ENCODE measurements at places on chromosomes 6 and 20.

DNA sequence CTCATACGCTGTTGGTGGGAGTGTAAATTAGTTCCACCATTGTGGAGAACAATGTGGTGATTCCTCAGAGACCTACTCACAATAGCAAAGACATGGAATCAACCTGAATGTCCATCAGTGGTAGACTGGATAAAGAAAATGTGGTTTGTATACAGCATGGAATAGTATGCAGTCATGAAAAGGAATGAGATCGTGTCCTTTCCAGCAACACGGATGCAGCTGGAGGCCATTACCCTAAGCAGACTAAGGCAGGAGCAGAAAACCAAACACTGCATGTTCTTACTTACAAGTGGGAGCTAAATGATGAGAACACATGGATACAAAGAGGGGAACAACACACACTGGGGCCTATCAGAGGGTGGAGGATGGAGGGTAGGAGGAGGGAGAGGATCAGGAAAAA is 54.6 kb downstream of the SYNJ2 start:
- DNase-seq, result no peak

GRCh38 chr6:122692175-122692598 is 82.0 kb downstream of the PKIB start:
- no peak for DNase-seq

DNA sequence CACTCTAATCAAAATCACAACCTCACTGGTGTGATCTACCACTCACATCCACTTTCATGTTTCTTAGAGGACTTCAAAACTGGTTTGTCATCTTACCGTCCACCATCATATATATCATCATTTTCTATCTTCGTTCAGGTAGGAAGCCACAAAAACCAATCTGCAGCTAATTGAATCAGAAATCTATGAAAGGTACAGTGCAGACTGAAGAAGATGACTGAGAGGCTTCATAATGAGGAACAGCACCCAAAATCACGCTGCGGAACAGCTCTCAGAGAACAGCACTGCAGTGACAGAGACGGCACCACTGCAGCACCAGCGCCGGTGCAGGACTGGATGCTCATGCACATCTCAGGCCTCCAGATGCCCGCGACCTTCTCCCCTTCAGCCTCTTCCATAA is 13.0 kb downstream of the GMDS start:
- no peak for DNase-seq

- DNase-seq, result no peak
Observed at GRCh38 chr6:139577763-139578604, 203.5 kb upstream of the CITED2 start.

- no peak for DNase-seq
Observed at GRCh38 chr6:135358985-135359384, 138.6 kb downstream of the AHI1 start.

DNA sequence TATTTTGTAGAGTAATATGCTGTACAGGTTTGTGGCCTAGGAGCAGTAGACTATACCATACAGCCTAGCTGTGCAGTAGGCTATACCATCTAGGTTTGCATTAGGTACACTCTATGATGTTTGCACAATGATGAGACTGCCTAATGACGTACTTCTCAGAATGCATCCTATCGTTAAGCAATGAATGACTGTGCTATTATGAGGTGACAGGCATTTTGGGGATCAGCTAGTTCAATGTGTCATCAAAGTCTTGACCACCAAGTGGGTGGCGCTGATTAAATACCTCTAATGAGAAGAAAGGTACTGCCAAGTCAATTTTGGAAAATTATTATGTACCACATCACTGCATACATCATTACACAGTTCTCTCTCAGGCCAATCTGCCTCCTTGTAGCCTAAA is 190.2 kb downstream of the BACH2 start:
- no peak for DNase-seq

DNA sequence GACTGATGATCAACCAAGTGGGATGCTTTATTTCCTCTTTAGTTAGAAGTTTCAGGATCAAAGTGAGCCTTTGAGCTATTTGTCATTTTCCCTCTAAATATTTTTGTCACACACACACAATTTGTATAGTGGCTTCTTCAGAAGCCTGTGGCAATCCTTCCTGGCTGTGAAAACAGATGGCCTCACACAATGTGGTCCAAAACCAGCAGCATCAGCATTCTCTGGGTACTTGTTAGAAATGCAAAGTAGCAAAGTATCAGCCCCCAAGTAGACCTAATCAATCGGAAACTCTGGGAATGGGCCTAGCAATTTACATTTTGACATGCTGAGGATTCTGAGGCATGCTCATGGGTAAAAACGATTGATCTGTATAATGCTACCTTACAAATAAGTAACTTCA is 115.9 kb downstream of the PAX1 start:
- DNase-seq, result no peak

DNA sequence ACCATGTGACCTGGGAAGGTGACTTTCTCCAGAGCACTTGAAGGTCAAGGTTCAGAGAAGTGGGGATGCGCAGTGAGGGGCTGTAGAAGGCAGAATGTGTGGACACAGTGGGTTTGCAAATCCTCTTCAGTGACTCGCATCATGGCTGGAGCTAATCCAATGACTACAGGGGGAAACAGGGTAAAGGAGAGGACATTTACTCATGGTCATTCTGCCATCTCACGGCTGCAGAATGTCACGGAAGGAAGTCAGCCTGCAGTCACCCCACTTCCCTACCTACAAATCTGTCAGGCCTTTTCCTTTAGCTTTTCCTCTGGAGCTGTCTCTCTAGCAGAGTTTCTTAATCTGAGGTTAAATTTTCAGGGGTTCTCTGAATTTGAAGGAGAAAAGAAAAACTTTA is 337.6 kb downstream of the CDC5L start:
- DNase-seq, result no peak

GRCh38 chr20:40639132-40639531 is 49.9 kb downstream of the MAFB start:
- DNase-seq, result no peak

- no peak for DNase-seq
Observed at GRCh38 chr6:100022847-100023246, 28.8 kb upstream of the MCHR2 start.

DNA sequence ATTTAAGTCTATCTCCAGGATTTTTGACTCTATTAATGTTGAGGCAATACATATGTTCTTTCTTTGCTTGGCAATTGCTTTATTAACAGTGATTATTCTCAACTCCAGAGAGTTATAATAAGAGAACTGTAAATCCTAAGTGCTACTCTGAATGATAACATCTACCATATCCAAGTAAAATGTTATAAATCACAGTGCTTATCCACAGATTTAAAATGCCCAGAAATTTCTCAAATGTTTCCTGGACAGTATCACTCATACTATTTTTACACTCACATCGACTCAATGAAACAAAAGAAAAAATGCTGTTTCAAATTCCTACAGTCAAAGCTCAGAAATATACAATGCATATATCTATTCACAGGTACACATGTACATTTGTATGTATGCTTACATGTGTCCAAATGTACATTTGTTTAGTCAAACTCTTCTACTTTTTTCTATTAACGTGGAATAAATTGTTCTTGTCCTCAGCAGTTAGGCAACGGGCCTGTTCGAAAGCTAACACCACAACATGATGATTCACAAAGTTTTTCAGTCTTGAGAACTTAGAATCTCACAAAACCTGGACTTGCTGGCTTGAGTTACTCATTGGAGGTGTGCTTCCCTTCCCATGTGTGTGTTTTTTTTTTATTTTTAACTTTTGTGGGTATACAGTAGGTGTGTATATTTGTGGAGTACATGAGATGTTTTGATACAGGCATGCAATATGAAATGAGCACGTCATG is 193.0 kb downstream of the GJA10 start:
- no peak for DNase-seq

GRCh38 chr6:2980465-2980855 is 9.1 kb upstream of the SERPINB6 start:
- DNase-seq, result no peak

DNA sequence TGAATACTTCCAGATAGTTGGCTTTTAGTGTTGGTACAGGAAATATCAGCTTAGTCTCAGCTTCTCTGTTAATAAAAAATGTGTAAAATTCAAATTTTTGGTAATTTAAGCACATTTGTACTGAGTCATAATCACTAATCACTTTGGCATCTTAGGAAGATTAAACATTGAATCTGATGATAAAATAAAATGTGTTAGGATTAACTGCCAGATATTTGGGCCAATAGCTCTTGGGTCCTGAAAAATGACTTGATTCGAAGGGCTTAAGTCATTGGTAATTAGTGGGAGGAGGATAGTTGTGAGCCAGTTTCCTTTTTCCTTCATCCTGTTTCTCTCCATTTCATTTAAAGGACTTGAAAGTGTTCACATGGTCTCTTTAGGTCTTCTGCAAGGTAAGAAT is 426.1 kb downstream of the RFPL4B start:
- no peak for DNase-seq

- DNase-seq, result no peak
Observed at GRCh38 chr6:137767911-137768690, 99.0 kb upstream of the TNFAIP3 start.

GRCh38 chr6:135922746-135923145 is 71.2 kb downstream of the PDE7B start:
- no peak for DNase-seq

- no peak for DNase-seq
Observed at GRCh38 chr6:148085631-148086331, 256.9 kb upstream of the SASH1 start.

DNA sequence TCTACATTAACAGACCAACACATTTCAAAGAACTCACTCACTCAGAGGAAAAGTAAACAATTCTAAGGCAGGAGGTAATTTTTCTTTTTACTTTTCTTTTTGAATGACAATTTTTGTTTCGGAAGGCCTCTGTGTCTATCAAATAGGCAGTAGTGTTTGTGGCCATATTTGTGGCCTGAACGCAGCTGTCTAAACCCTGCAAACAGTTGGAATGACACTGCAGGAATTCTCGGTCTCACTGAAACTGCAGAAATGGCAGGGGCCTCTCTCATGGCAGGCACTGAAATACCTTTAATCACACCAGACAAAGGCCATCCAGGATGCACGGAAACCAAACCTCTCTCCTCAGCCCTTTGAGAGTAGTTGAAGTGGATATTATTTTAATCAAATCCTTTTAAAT is 30.4 kb downstream of the FYN start:
- DNase-seq, result no peak

DNA sequence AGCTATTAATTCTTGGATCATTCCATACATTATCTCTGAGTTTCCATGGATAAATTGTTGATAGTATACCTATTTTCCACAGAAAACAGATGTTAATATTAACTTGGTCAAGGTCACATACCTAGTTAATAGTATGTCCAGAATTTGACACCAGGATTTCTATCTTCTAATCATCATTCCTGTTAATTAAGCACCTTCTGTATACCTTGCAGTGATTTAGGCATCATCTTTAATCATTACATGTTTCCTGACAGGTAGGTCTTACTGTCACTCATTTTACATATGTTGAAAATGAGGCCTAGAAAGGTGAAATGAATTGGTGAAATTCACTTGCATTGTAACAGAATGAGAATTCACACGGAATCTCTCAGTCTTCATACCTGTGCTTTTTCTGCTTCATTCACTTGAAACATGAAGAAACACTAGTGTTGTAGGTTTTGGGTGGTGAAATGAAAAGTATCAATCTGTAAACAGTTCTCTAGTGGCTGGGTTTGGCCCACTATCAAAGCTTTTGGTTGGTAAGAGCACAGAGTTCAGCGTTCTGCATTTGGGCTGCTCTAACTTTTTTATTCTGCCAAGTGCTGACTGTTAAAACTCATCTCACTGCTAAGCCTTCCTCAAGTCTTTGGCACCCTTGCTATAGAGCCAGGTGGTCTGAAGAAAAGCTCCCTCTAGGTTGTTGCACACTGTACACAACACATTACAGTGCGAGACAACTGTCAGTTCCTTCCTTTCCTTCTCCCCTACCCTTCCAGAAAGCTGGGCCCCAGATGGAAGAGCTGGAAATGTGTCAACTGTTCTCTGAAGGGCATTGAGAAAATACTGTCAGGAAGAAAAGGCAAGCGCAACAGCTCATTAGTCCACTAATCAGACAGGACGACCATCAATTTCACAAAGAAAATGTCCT is 57.8 kb upstream of the C20orf144 start:
- no peak for DNase-seq

DNA sequence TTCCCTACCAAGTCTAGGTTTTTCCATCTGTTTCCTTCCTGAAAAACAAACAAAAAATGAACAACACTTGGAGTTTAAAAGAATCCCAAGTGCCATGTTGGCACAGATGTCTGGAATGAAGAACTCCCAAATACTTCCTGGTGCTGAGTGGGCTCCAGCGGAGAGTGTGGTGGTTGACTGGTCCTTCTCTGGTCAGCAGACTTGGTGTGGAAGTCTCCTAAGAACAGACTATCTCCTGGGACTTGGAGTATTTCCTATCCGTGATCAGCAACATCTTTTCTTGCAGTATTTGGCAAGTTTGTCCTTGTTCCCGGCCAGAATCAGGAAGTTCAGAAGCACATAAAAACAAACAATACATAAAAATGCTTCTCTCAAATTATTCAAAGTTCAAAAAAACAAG is 154.1 kb downstream of the MTFR2 start:
- no peak for DNase-seq

GRCh38 chr6:33727932-33728331 is 16.4 kb upstream of the UQCC2 start:
- DNase-seq, result no peak

GRCh38 chr6:151111670-151112069 is 128.1 kb upstream of the AKAP12 start:
- no peak for DNase-seq

- no peak for DNase-seq
Observed at GRCh38 chr6:12943549-12943948, 227.0 kb downstream of the PHACTR1 start.

- DNase-seq, result no peak
Observed at GRCh38 chr6:164531736-164532135, 777.7 kb downstream of the C6orf118 start.

GRCh38 chr6:79538106-79538971 is 1.1 kb upstream of the LCA5 start:
- peak; percentile 23 for DNase-seq

DNA sequence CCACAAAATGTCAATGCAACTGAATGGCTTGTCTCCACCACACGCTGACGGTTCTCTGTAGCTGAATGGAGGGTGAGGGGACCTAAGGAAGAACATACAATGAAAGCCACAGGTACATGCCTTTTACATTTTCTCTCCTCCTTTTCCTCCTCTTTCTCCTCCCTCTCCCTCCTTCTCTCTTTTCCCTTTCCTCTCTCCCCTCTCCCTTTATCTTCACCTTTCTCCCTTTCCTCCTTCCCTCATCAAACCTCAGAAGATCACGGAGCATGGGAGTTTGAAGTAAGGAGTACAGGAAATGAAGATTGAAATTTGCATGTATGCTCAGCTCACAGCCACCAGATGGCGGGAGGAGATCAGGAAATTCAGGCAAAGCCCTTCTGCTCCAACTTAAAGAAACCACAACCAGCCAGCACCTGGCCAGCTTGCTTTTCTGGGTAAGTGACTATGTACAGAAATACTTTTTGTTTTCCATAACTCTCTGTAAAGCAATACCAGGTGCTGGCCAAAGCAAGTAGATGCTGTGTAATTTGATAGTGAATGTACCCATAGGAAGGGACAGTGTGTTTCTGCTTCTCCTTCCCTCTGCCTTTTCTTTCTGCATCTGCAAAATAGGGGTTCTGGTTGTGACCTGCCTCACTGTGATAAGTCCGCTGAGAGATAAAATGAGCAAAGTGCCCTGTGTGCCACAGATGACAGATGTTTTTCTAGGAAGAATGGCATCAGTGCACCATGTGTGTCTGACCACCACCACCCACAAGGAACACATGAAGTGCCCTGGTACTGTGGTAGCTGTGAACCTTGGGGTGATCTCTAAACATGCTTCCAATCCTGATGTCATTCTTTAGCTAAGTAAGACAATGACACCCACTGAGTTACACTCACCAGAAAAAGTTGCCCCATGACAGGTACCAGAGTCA is 18.6 kb upstream of the FOXO3 start:
- peak; percentile 79 for DNase-seq

GRCh38 chr6:156174031-156174890 is 602.9 kb upstream of the ARID1B start:
- no peak for DNase-seq

All from NCI-H748 treated with DMSO at 0.1 percent for 48 hours (cell line).